Stimulated activated CD8-positive, alpha-beta memory T cell treated with anti-CD3 and anti-CD28 coated beads, Interleukin-4, amount 100 ng/mL, for 1 hour (primary cell): ENCODE measurements at places on chromosomes 11 and 22.

GRCh38 chr11:30113326-30113898 is 96.6 kb upstream of the KCNA4 start:
- no peak for DNase-seq

DNA sequence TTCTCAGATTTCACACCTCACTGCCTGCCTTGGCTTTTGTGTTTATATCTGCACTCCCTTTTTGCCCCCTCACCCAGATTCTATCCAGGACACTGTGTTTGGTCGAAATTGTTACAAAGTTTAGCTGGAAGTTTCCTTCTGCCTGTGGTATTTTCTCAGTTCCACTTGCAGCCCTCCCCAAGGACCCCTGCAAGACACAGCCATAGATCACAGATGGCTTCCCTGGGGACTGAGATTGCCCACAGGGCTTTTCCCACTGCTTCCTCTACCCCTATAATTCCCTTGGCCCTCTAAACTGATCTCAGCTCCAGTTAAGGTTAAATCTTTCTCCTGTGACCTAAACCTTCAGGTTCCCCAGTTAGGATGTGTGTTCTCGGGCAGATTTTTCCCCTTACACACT is 146.1 kb upstream of the C11orf87 start:
- no peak for DNase-seq

DNA sequence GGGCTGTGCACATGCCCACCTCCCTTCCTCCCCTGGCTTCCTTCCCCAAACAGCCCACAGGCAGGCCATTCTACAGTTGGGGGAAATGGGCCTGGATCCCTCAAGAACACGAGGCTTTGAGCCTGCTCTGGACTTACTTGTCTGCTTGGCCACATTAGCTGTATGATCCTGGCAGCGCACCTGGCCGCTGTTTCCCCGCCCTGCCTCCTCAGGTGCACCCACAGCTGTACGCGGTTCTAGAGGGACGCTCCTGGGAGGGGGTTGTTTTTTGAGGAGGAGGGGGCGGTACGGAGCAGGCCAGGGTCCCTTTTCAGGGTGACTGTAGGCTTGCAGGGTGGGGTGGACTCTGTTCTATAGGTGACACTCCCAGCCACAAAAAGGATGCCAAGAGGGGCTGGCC is 11.5 kb upstream of the SUN2 start:
- DNase-seq: no peak

DNA sequence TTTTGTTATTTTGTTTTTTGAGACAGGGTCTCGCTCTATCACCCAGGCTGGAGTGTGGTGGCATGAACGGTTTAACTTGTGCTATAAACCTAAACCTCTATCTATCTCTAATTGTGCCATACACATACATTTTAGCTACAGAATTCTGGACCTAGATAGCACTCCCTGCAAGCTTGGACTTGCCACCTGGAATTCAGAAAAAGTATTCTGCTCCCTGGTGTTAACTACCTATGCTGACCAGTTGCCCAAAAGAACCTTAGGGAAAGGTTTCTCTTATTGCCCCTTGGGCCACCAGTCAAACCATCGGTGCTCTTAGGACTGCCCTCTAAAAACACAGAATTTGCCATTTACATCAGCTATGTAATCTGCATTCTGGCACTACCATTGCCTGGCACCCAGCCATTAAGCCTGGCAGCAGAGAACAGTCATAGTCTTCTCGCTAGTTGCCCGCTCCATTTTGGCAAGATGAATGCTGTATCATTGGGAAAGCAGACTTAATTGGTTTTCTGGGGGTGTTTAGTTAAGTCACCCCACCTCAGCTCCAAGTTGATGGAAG is 55.3 kb downstream of the ETS1 start:
- DNase-seq: no peak

DNA sequence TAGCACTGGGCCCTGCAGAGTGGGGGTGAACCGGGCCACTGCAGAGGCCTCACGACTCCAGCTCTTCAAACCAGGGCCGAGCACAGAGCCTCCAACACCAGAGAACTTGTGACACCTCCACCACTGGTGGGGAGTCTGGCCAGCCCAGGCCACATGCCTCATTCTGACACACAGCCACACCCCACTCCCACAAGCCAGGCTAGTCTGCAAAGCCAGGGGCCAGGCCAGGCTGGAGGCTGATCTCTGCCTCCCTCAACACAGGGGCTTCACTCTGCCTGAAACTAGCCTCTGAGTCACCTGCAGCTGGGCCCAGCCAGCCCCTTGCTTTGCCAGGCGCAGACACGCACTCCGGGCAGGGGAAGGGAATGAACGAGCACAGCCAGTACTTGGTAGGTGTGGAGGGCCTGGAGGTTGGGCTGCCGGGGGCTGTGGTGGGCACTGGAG is 102.9 kb downstream of the MED15 start:
- DNase-seq: no peak

DNA sequence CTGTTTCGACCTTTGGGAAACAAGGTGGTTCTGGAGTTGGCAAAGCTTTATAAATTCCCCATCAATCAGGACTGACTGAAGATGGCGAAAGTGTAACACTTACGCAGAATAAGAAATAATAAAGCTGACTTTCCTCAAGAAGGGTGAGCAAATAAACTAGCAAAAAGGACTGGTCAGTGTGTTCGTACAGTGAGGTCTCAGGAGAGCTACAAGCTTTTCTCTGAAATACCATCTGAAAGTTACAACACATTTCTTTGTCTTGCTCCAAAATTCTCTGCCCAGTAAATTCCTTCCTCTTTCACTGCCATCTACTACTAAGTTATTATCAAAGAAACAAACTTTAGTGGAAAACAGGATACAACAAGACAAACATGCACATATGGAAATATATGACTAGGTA is 13.4 kb downstream of the PITPNB start:
- DNase-seq: no peak

GRCh38 chr11:8719211-8719649 is 36.6 kb downstream of the RPL27A start:
- no peak for DNase-seq

- DNase-seq: no peak
Measured at GRCh38 chr22:39448205-39449054, 8.4 kb upstream of the MGAT3 start.

DNA sequence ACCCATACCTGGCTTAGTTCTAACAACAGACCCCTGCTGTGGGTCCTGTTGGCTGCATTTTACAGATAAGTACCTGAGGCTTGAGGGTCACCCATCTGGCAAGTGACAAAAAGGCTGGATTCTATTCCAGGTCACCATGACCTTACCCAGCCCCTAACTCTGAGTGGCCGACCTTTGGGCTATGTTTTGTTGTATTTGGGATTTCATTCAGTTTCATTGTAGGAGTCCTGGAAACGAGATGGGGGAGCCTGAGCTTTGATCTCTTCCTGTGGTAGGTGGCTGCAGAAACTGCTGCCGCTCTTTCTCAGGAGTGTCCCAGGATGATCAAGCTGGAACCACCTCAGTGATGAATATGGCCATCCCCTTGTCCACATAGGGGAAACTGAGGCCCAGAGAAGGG is 24.6 kb upstream of the YWHAH start:
- no peak for DNase-seq

- no peak for DNase-seq
Measured at GRCh38 chr11:116610190-116610589, 162.6 kb downstream of the BUD13 start.

GRCh38 chr22:35174401-35175038 is 82.8 kb upstream of the HMGXB4 start:
- DNase-seq: no peak

DNA sequence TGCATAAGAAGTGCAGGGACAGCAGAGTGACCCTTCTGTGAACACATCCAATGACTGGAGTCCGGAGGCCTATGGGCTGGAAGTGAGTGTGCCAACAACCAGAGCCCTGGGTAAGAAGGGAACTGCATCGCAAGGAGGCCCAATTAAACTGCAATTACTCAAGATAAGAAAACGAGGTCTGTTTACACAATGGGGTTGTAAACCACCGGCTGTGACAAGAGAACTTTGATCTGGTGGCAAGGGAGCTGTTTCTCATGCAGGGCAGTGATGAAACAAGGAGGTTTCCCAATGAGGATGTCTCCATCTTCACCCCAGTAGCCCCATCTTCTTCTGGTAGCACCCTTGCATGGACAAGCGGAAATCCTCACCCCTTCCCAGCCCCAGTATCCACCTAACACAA is 21.5 kb downstream of the ETS1 start:
- no peak for DNase-seq

- DNase-seq: no peak
Measured at GRCh38 chr11:116563712-116564047, 209.1 kb downstream of the BUD13 start.

DNA sequence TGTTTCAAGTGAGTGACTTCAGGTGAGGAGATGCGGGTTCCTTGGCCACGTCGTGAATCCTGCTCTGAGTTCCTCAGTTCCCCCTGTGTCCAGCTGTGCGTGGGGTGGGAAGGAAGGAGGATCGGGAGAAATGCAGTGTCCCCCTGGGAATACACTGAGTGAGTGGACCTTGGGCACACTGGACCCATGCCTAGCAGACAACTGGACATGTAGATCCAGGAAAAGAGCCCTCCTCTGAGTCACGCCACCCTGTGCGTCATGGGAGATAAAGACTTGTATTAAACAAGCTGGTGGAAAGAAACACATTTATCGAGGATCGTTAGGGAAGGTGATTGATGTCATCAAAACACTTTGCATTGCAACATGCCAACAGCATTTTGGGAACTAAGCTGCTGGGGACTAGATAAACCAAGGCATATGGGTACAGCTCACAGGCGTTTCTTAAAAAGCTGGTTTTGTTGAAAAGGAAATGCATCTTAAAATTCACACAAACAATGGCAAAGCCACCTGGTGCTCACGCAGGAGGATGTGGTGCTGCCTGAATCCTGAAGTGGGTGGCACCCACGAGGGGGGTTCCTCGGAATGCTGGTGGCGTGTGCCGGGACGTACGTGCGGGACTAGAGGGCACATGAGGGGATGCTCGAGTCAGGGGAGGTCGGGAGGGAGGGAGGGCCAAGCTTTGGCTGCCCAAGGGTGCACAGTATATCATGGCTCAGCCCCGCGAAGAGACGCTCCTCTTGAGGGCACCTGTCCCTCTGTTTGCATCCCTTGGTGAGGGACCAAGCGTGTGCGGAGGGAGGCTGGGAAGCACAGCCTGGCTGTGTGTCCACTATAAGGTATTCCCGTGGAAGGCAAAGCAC is 303.5 kb downstream of the TBC1D22A start:
- DNase-seq: no peak

GRCh38 chr22:16594026-16594425 is 1.4 kb upstream of the CCT8L2 start:
- DNase-seq: no peak

- DNase-seq: no peak
Measured at GRCh38 chr22:32706149-32706548, 95.4 kb upstream of the TIMP3 start.

GRCh38 chr11:2759228-2760195 is 59.7 kb upstream of the KCNQ1OT1 start:
- DNase-seq: no peak

DNA sequence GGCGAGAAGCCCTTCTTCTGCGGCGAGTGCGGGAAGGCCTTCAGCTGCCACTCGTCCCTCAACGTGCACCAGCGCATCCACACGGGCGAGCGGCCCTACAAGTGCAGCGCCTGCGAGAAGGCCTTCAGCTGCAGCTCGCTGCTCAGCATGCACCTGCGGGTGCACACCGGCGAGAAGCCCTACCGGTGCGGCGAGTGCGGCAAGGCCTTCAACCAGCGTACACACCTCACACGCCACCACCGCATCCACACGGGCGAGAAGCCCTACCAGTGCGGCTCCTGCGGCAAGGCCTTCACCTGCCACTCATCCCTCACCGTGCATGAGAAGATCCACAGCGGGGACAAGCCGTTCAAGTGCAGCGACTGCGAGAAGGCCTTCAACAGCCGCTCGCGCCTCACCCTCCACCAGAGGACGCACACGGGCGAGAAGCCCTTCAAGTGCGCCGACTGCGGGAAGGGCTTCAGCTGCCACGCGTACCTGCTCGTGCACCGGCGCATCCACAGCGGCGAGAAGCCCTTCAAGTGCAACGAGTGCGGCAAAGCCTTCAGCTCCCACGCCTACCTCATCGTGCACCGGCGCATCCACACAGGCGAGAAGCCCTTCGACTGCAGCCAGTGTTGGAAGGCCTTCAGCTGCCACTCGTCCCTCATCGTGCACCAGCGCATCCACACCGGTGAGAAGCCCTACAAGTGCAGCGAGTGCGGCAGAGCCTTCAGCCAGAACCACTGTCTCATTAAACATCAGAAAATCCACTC is 12.2 kb downstream of the ZNF74 start:
- no peak for DNase-seq

- DNase-seq: no peak
Measured at GRCh38 chr22:44186737-44187136, 6.0 kb downstream of the PARVG start.
